ENCODE measurements at places on chromosomes 2 and 18. TPM values are rescaled to one million over a fixed set of nuclear protein-coding genes. Genes with fewer than 3 reads are reported as not detected.

Gene BOK
- total RNA-seq: 17.9 TPM

Gene FRZB
- 8.1 TPM for total RNA-seq

- DNase-seq: no peak
These were observed 53.6 kb downstream of the TANC1 start for GRCh38 chr2:159022019-159022418.

DNA sequence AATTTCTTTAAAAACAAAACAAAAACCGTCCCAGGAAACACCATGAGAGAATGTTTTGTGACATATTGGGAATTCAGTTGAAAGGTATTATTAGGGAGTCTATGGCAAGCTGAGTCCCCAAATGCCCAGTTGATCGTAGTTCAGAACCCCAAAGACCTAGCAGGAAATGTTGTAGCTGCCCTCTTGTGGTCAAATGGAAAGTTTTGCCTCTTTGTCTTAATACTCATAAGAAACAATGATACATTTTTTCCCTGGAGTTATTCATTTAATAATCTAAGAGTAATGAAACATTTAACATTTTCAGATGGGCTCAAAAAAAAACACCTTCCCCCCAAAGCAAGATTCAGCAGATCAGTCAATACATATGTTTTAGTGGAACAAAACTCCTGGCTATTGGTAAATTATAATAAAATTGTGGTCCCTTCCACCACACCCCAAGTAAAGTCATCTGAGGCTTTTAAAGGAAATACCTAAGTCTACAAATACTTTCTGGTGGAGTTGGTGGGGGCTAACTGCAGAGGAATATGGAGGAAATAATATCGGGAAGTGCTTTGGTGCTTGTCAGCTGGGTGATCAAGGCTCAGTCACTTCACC lies 37.8 kb upstream of the EFEMP1 start:
- peak; percentile 15 for DNase-seq

DNA sequence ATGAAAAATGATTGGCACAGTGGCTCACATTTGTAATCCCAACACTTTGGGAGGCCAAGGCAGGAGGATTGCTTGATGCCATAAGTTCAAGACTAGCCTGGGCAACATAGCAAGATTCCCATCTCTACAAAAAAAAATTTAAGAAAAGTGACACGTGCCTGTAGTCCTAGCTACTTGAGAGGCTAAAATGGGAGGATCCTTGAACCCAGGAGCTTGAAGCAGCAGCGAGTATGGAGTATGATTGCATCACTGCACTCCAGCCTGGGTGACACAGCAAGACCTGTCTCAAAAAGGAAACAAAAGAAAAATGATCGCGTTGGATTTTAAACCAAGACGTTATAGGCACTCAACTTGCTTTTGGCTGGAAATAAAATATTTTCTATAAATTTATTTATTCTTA lies 37.8 kb upstream of the CREB1 start:
- no peak for DNase-seq

Gene CYRIA
- 9.3 TPM for total RNA-seq

Gene DUSP2
- 59.4 TPM for total RNA-seq

Gene WNT6
- 1.7 TPM for total RNA-seq

Gene MROH2A
- total RNA-seq: 0.49 TPM

GRCh38 chr2:8314063-8314462 lies 367.8 kb upstream of the ID2 start:
- no peak for DNase-seq

Gene AQP12B
- total RNA-seq: not detected

- no peak for DNase-seq
These were observed 22.6 kb downstream of the ST6GAL2 start for GRCh38 chr2:106863387-106863786.

GRCh38 chr2:75431276-75431675 lies 129.5 kb downstream of the EVA1A start:
- no peak for DNase-seq

GRCh38 chr2:136932700-136933099 lies 167.4 kb downstream of the THSD7B start:
- DNase-seq: no peak

DNA sequence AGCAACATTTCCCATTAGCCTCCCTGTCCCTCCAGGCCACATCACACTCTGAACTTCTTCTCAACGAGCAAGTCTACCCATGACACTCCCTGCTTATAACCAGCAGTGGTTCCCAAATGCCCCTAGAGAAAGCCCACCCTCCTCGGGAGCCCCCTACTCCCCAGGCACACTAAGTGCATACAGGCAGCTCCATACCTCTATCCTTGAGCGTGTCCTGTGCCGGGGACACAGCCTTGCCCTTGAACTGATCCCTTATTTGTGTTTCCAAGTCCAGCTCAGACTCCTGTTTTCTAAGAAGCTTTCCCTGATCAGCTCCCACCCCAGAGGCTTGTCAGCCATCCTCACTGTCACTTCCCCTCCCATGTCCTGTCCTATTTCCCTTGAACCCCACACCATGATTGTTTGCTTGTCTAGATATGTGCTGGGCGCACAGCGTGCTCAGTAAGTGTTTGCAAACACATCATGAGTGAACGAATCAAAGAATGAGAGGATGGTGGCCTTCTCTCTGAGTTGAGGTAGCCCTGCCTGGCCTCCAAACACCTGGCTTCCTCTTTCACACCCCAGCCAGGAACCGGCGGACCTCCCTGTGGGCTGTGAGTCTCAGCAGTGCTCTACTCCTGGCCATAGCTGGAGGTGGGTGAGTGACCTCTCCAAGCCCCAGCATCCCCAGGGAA lies 2.1 kb downstream of the TEX51 start:
- no peak for DNase-seq

- DNase-seq: no peak
These were observed 70.5 kb downstream of the CSRNP3 start for GRCh38 chr2:165539985-165540384.

DNA sequence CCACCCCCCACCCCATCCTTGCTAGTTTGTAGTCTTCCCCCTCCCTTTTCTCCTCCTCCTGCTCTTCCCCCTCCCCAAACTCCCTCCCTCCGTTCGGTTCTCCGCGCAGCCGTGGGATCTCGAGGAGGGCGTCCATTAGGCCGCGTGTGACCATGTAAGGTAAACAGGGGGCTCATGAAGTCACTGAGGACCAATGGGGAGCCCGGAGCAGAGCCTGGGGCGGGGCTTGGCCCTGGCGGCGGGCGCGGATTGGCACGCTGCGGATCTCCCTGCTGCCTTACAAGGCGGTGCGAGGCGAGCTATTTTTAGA lies 246 bp upstream of the KLF7 start:
- DNase-seq: peak; percentile 100

- no peak for DNase-seq
These were observed 42.7 kb upstream of the TGFA start for GRCh38 chr2:70596293-70596692.

Gene CREG2
- total RNA-seq: 0.20 TPM

GRCh38 chr2:162211732-162212131 lies 31.5 kb downstream of the FAP start:
- no peak for DNase-seq

Gene CYBRD1
- total RNA-seq: 184 TPM

Gene FTCDNL1
- 2.2 TPM for total RNA-seq

- no peak for DNase-seq
These were observed 345.6 kb downstream of the MYCN start for GRCh38 chr2:16285813-16286510.

Gene GATA6
- total RNA-seq: 2.2 TPM

DNA sequence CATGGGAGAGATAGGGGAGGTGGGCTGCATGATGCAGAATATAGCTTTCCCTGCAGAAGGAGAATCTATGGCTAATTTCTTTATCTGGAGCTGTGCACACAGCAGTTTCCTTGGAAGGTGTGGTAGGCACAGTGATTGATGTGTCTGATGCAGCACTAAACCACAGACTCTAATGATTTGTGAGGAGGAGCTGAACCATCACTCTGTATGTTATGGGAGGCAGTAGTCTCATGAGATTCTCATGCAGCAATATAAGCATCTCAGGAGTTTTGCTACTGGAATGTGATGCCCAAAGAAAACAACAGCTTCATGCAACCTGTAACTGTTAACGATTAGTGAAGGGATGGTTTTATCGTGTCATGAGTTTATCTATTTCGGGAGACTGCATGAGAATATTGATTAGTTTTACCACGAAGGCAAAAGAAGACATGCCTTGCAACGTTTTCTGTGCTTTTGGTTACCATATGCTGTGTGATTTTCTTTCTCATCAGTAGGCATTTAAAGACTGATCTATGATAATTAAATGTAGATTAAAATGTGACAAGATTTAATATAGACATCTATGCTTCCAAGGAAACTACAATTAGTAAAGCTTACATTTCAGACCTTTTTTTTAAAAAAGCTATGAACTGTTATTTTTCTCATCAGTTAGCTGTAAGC lies 286.8 kb downstream of the ARL6IP6 start:
- DNase-seq: no peak

All from skin of body (tissue), 3 donors.